H7 (cell line): ENCODE measurements at places on chromosomes 16 and 17. TPM values are rescaled to one million over a fixed set of nuclear protein-coding genes. Genes with fewer than 3 reads are reported as not detected.
A peak's percentile ranks its signal among the peaks of the same experiment; 100 is the strongest.

The CCL8 gene
- total RNA-seq: not detected in 2 replicates

The KRT39 gene
- total RNA-seq: not detected in 2 replicates

The WNK4 gene
- 0.24 and 0.44 TPM in 2 replicates for total RNA-seq

The PRR35 gene
- 0.28 and 0.85 TPM in 2 replicates for total RNA-seq

The PHOSPHO1 gene
- total RNA-seq: 0.69 and 0.78 TPM in 2 replicates

The SNN gene
- 34.1 and 34.9 TPM in 2 replicates for total RNA-seq

The VAT1L gene
- total RNA-seq: 18.6 and 19.5 TPM in 2 replicates

The OR2C1 gene
- total RNA-seq: not detected in 2 replicates

DNA sequence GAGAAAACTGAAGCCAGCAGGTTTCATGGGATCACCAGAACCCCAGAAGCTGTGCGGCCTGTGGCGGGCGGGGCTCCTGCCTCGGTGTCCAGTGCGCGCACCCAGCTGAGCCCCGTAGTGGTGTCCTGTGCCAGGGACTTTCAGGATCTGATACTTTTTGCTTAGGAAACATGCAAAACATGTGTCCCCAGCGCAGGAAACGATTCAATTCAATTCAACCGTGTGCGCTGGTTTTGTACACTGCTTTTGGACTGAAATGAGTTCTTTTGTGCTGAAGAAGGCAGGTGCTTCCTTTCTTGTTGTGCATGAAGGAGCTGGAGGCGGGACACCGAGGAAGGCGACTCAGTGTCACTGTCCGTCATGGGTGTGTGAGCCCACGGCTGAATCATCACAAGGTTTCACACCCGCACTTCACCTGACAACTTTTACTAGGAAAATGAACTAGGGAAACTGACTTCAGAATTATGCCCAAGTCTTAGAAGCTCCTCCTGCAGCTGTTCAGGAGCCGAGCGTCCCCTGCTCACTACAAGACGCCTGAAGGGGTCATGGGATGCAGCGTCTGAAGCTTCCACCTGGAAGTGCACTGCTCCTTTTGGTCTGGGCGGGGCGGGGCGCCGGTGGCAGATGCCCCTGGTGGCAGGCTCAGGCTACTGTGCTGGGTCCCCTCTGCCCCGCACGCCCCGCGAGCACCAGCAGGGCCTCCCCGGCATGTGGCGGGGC lies 31.4 kb upstream of the ZNF750 start:
- DNase-seq: peak; percentile 88

- no peak for DNase-seq
Observed at GRCh38 chr17:46011711-46012505, 12.9 kb downstream of the STH start.

DNA sequence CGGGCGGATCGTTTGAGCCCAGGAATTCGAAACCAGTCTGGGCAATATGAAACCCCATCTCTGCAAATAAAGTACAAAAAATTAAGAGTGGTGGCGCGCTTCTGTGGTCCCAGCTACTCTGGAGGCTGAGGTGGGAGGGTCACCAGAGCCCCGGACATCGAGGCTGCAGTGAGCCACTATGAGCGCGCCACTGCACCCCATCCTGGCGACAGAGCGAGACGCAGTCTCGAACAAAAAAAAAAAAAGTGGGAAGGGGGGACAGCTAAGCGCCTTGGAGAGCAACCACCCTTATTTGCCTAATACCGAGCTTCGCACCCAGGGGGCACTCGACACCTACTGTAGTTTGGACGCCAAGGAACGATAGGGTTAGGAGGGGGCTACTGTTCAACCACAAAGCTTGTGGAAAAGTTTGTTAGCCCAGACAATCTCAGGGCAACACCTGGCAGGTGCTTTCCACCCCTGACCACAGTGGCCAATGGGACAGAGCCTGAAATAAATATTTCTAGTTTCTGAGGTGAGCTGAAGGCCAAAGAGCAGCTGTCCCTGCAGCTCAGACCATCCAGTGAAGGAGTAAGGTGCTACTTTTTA lies 847 bp upstream of the PSMC3IP start:
- peak; percentile 96 for DNase-seq

GRCh38 chr17:73489333-73489732 lies 154.9 kb downstream of the SDK2 start:
- peak; percentile 60 for DNase-seq

- DNase-seq: no peak
Observed at GRCh38 chr17:50961282-50962220, 95.4 kb upstream of the TOB1 start.

DNA sequence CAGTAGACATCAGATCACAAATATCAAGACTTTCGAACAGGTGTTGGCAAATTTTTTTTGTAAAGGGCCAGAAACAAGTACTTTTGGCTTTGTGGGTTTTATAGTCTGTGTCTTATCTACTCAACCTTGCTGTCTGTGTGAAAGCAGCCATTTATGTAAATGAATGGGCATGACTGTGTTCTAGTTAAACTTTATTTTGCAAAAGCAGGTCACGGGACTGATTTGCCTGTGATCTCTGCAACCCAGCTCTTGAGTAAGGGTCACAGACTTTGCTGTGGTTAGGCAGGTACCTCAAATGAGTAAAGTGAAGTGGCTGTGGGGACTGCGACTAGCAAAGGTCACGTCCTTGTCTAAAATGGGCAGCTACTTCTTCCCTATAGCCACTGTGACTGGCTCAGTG lies 136.5 kb downstream of the FTO start:
- DNase-seq: no peak

- peak; percentile 76 for DNase-seq
Observed at GRCh38 chr17:72381597-72382397, 261.0 kb downstream of the SOX9 start.

- DNase-seq: no peak
Observed at GRCh38 chr16:13915033-13915635, 4.8 kb upstream of the ERCC4 start.

DNA sequence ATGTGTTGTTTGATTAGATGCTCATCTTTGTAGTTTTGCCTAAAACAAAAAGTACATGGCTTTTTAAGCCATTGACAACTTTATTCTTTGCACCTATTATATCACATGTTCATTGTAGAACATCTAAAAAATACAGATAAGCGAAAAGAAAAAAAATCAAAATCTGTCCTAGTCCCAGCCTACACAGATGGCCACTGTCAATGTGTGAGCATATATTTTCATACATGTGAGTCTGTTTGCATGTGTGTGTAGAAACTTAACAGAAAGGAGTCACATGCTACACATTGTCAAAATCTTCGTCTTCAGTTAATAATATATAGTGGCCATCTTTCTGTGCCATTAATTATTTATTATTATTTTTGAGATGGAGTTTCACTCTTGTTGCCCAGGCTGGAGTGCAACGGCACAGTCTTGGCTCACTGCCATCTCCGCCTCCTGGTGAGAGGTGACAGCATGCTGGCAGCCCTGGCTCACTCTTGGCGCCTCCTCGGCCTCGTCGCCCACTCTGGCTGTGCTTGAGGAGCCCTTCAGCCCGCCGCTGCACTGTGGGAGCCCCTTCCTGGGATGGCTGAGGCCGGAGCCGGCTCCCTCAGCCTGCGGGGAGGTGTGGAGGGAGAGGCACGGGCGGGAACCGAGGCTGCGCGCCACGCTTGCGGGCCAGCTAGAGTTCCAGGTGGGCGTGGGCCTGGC lies 68.5 kb upstream of the AMZ2 start:
- DNase-seq: no peak

DNA sequence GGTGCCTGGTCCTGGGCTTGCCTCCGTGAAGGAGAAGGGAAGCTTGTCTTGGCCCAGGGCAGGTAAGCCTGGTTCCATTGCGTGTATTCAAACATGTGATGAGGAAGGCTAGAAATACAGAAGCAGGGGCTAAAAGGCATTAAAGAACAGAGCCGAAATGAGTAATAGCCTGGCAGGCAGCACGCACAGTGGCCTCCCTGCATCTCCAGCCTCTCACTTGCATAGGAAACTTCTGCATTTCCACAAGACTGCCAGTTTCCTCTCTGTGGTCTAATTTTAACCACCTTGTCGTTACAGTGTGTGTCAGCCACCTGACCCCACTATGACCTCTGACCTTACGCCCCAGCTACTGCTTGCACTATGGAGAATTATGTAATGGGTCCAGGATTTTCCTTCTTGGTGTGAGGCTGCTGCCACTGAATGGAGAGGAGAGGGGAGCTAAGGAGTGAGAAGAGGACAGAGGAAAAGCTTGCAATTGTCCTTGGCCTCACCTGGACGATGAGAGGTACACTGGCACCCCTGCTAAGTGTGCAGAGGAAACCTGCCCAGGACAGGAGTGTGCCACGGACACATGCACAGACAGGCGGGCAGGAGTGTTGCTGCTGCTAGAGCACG lies 32.8 kb downstream of the HIC1 start:
- no peak for DNase-seq

DNA sequence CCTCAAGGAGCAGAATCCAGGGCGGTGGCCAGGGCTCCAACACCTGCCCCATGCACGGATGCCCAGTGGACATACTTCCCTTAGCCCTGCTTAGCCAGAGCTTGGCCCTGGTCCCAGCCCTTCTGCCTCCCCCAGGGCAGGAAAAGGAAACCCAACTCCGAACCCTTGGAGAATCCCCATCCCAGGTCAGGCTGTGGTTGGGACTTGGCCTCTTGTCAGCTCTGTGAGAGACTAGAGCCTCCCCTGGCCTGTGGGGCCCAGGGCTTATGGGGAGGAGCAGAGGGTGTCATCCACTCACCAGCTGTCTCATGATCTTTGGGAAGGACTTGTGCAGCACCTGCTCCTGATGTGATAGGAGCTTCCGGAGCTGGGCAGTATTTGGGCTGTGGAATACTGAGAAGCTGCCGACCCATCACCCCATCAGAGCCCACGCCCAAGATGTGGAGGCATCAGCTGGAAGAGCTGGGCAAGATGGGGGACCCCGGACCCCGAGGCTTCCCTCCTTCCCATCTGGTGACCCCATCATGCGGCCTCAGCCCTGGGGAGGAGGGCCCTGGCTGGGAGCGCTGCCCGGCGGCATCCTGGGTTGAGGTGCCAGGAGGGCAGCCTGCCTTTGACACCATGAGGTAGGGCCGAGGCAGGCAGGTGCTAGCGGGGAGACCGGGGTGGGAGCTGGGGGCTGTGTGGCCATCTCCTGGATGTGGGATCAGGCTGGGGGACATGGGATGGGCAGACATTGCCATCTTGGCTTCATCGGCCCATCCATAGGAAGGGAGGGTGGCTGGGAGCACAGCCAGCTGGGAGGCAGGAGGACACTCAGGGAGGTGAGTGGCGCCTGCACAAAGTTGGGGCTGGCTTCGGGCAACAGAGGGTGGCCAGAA lies 45.1 kb downstream of the TNFRSF13B start:
- DNase-seq: peak; percentile 27

DNA sequence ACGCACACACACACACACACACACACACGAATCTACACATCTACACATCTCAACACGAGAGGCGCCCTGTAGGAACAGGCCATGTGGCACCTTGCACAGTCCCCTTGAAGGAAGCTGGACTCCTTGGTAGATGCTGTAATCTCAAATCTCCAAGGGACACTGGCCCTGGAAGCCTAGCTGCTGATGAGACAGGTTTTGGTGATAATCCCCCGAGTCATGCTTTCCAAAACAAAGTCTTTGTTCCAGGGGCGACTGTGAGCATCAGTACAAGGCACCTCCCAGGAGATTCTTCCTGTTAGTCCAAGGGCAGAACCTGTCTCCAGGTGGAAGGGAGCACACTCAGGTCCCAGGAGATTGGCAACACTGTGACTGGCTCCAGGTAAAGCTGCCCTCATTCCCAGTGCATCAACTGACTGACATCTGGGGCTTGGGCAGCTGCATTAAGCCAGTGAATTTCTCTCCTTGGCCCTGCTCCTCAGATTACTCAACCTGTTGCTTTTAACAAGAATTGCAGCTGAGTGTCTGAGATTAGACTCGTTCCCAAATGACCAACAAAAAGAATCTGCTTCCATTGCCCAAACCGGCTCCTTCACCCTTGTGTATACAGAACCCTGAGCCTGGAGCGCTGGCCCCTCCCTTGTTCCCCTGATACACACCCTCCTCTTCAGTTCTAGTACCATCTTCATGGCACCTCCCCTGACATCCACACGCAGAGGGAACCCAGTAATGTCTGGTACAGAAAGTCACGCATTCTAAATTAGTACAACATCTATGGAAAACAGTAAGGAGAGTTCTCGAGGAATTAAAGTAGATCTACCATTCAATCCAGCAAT lies 13.9 kb upstream of the TNRC6C start:
- peak; percentile 38 for DNase-seq
